Fibroblast of skin of right quadriceps (primary cell): ENCODE measurements at places on chromosomes 3 and 15.

DNA sequence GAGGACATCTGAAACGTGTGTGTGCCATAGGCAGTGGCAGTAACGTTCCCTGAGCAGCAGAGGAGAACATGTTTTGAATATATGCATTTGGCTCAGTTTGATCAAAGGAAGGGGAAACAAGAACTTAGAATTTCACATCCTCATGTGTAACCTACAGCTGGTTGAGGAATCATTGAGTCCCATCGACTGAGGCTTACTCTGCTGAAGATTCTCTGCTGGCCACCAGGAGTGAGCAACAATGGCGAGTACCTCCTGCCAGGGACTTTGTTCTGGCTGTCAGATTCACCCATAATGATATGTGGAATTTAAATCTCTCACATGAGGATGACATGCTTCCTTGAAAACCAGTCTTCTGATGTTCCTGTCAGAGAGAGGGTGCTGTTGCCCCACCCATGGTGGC lies 21.3 kb downstream of the GORASP1 start:
- no peak for DNase-seq

- DNase-seq: no peak
Measured at GRCh38 chr15:33960549-33960935, 7.8 kb upstream of the CHRM5 start.

DNA sequence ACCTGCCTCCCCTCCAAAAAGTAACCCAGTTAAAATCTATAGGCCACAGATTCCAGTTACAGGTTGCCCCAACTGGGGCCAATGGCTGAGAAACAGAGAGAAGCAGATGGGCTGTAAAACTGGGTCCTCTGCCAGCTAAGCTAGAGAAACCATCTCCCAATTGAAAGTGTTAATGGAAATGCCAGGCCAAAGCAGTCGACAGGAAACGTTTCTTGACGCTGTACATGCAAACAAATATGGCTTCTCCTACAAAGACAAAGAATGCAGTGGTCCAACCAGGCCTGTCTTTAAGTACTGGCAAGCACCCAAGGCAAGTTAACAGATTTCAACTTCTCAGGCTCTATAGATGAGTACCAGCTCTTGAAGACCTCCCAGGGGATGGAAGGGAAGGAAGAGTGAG lies 71.3 kb downstream of the MAGI1 start:
- DNase-seq: no peak

- no peak for DNase-seq
Measured at GRCh38 chr3:105532251-105532650, 165.5 kb downstream of the ALCAM start.

- peak; percentile 62 for DNase-seq
Measured at GRCh38 chr3:187165144-187165543, 25.8 kb upstream of the RPL39L start.

DNA sequence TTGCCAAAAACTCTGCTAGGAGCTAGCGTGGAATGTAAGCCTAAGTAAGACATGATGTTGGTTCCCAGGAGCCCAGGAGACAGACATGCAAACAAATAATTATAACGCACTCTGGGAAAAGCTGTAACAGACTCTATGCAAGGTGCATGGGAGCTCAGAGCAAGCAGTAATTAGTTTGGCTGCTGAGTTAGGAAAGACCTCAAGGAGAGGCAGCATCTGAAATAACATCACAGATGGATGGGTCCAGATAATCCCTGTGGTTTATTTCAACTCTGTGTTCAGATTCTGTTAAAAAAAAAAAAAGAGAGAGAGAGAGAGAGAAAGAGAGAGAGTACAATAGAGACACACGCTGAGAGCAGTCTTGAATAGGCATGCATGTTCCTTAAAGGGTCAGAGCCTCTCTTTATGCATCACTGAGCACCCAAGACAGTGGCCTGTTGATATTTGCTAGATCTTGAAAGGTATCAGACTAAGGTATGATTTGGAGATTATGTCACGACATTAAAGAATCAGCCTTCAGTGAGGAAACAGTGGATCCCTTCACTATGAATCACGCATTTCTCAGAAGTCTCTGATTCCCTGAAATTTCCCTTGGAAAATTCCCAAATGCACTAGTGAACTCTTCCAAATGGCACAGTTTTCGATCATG lies 124.4 kb upstream of the LIPC start:
- DNase-seq: peak; percentile 75

DNA sequence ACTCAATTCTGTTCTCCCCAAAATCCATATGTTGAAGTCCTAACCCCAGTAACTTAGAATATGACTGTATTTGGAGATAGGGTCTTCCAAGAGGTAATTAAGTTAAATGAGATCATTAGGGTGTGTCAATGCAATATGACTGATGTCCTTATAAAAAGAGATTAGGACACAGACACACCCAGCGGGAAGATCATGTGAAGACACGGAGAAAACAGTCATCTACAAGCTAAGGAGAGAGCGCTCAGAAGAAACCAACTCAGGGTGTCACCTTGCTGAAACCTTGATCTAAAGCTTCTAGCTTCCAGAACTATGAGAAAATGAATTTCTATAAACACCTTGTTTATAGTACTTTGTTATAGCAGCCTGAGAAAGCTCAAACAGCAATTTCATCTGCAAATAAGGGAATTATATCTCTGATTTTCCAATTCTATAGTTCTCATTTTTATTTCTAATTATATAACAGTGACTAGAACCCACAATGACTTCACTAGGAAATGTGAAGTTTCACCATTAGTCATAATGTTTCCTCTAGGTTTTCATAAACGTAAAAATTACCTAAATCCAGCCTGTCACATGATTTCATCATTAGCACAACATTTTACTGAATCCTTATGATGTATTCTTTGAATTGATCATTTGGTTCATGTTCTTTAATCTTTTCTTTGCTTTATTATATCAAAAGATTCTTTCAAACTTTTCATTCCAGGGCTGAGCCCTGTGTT lies 459.1 kb upstream of the MDFIC2 start:
- DNase-seq: peak; percentile 39

DNA sequence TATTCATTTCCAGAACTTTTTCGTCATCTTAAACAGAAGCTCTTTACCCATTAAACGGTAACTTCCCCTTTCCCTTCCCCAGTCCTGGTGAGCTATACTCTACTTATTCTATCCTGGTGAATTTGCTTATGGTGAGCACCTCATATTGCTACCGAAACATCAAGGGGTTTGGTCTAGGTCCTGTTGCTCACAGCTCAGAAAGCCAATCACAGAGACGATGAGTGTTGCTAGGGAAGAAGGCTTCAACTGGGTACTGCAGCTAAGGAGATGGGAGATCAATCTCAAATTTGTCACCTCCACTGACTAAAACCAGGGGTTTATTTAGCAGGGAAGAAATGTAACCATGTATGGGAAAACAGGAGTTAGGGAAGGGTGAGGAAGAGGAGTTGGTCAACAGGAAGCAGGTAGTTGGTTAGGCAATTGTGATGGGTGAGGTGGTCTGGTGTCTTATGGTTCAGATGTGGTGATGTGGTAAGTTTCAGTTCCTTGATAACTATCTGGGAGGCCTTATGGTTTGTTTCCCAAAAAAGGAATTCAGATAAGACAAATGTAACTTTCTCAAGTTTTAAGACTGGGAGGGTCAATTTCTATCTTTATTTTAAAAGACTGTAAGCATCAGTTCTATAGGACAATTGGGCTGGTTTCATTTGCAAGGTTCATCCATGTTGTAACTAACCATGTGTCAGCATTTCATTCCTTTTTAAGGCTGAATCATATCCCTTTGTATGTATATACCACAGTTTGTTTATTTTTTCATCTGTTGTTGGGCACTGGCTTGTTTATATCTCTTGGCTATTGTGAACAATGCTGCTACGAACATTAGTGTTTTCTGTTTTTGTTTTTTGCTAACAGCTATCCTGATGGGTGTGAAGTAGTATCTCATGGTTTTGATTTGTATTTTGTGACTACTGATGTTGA lies 24.3 kb downstream of the ARHGAP11B start:
- no peak for DNase-seq

- no peak for DNase-seq
Measured at GRCh38 chr3:64167868-64168267, 57.4 kb downstream of the PRICKLE2 start.

DNA sequence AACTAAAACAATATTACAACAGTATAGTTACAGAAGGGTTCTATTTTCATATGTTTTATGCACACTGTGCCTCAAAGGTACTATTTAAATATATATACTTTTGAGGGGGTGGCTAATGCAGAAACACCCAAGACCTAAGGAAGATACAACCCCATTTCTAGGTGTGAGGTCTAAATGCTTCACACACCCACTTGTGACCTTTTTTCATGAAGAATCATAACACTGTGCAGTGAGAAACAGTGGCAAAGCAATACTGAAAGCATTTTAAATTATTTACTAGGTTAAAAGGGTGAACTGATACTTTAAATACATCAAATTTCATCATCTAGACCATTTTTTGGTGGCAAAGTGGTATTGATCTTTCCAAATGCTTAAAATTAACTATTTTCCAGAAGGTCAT lies 67.4 kb downstream of the SATB1 start:
- DNase-seq: no peak

DNA sequence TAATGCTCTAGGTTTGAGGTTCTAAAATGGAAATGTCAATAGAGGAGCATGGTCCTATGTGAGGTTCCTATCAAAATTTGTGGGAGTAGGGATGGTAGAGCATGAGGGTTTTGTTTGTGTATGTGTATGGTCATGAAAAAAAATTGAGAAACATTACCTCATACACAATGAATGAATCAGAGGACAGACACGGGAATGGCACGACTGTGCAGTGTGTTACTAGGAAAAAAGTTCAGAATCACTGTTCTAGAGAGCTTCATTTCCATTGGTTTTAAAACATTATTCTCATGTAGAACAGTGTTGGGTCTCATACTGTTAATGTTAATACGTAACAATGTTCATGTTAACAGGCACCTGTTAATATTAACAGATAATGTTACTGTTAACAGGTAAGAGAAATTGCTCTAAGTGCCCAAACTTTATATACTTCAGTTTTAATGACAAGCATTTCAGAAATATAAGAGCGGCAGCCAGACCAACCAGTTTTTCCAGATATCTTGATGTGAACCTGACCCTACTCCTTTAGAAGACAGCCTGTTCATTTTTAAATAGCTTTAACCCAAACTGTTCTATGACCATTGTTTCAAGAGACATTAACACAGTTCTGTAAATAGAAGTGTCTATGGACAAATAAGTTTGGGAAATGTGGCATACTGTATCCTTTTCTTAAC lies 48.0 kb downstream of the SLC15A2 start:
- DNase-seq: no peak

GRCh38 chr3:140816372-140817195 lies 125.1 kb upstream of the SLC25A36 start:
- no peak for DNase-seq

DNA sequence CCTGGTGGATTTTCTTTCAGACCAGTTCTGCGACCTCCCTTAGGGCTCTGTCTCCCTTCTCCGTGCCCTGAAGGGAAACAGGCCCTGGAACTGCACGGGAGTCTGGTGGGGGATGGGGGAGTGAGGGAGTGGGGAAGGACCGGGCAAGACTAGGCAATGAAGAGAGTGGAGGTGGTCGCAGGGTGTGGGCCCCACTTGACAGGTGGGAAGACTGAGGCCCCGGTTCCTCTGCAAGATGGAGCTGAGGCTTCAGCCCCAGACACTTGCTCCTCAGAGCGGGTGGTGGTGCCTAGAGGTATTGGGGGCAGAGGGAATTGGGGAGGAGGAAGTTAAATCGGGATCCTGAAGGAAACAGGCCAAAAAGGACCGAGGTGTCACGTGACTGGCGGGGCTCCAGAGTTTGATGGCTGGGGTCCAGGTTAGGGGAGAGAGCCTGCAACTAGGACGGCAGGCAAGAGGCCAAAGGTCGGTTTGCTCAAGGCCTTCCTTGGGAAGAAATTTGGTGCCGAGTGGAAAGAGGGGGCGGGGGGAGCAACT lies 597 bp upstream of the CAMK1 start:
- no peak for DNase-seq

DNA sequence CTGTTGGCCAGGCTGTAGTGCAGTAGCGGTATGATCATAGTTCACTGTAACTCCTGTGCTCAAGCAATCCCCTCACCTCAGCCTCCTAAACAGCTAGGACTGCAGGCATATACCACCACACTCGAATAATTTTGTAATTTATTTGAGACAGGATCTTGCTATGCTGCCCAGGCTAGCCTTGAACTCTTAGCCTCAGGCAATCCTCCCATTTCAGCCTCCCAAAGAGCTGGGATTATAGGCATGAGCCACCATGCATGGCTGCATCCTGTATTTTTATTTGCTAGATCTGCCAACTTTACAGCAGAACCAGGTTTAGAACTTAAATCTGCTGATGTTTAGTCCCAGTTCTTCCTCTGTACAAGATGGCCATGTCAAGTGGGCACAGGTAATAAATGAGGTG lies 69.6 kb downstream of the ERC2 start:
- no peak for DNase-seq

GRCh38 chr3:123025642-123026521 lies 1.7 kb downstream of the SEMA5B start:
- no peak for DNase-seq

- DNase-seq: peak; percentile 30
Measured at GRCh38 chr3:166462891-166463470, 625.8 kb upstream of the BCHE start.

- DNase-seq: no peak
Measured at GRCh38 chr3:16286751-16287543, 21.9 kb downstream of the OXNAD1 start.

DNA sequence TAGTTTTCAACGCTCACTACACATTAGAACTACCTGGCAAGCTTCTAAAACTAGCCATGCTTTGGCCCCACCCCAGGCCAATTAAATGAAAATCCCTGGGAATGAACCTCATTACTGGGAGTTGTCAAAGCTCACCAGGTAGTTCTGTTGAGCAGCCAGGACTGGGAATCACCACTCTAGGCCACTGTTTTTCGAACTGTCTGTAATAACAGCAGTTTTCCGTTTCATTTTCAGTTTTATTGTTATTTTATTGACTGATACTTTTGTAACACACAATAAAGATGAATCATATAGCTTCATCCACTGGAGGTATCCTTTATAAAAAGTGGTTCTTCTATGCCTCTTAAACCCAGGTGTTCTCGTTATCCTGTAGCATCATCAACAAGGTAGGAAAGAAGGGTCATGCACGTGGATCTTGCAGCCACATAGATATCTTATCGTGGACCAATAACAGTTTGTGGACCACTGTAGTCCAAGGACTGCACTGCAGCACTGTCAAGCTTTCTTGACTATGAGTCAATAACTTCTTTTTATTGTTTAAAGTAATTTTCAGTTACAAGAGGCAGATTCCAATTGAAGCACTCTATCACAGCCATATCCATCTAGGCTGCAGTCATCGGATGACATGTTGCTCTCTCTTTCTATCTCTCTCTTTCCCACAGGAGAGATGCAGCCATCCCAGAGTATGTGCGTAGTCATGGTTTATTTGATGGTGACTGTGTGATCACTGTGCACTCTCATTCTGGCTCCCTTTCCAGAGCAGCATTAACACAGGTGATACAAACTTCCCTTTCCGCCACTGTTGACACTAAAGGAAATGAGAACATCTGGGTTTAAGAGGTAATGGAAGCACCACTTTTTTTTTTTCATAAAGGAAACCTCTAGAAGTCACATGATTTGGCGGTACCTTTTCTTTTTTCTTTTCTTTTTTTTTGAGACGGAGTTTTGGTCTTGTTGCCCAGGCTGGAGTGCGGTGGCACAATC lies 39.0 kb upstream of the BLM start:
- DNase-seq: no peak

DNA sequence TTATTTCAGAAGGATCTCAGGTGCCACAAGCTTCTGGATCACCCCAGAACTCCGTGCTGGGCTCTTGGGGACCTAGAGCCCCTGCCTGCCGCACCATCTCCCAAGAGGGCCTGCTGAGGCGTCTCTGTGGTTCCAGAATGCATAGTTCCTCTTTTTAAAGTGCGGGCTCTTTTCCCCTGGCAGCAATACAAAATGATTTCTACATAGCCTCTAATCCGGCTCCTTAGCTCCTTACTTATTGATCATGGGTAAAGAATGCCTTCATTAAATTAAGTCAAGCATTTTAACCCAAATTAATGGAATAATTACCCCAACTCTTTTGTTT lies 121.9 kb downstream of the ATP10A start:
- no peak for DNase-seq
